ENCODE measurements at places on chromosomes 13 and 19.
A peak's percentile ranks its signal among the peaks of the same experiment; 100 is the strongest.

DNA sequence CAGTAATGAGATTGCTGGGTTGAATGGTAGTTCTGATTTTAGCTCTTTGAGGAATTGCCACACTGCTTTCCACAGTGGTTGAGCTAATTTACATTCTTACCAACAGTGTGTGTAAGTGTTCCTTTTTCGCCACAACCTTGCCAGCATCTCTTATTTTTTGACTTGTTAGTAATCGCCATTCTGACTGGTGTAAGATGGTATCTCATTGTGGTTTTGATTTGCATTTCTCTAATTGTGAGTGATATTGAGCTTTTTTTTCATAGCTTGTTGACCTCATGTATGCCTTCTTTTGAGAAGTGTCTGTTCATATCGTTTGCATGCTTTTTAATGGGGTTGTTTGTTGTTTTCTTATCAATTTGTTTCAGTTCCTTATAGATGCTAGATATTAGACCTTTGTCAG, 245.0 kb downstream of the MTUS2 start:
- no peak for DNase-seq

DNA sequence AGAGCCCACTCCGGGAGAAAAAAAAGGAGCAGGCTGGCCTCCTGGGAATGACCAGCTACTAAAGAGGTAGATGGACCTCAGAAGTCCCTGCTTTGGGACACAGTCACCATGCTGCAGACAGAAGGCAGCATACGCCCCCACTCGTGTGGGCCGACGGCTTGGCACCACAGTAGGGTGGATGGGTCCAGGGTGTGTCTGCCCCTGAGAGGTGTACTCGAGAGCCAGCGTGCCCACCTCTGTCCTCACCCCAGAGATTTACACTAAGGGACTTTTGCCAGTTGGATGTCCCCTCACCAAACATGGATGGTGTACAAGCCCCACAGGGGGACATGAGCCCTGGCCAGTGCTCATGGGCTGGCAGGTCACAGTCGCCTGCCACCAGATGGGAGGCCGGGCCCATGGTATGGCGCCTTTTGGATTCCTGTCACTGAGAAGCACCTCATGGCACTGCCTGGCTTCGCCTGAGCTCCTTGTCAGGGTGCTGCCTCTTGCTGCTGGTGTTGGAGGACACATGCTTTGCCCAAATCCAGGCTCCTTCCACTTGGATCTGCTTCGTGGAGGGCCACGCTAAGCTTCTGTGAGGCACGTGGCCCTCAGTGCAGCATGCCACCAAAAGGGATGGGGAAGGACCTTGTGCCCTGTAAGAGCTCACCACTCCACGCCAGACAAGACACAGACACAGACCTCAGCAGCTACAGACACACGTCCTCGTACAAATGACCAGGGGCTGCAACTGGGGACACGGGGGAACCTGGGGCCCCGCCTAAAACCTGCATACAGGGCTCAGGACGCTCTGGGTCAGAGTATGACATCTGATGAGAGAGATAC, 13.3 kb upstream of the EPHX3 start:
- no peak for DNase-seq

- no peak for DNase-seq
Observed at GRCh38 chr19:3981373-3981735, 3.9 kb downstream of the EEF2 start.

DNA sequence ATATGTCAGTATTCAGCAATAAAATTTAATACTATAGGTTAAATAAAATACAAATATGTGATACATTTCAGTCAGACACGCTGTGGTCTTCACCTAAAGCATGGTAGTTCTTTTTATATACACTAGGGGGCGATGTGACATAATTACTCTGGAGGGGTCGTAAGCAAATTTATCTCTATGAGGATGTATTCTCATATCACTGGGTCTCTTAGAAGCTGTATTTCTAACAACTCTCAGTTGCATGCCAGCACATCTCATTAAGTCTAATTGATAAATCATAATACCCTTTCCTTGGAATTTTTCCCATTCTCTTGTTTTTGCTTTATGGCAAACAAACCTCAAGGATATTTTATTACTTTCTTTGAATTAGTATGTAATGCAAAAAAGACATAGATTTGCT, 3.9 kb upstream of the PCDH17 start:
- DNase-seq, result peak; percentile 31

DNA sequence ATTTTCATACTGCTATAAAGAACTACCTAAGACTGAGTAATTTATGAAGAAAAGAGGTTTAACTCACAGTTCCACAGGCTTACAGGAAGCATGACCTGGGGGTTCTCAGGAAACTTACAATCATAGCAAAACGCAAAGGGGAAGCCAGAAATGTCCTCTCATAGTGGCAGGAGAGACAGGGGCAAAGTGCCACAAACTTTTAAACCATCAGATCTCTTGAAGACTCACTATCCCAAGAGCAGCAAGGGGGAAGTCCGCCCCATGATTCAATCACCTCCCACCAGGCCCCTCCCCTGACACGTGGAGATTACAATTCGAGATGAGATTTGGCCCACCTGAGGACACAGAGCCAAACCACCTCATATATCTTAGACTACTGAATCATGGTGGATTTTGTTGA, 198.7 kb downstream of the KCTD12 start:
- no peak for DNase-seq

- DNase-seq, result no peak
Observed at GRCh38 chr13:39886336-39886735, 230.9 kb downstream of the COG6 start.

GRCh38 chr13:41788552-41788951, 172.4 kb downstream of the VWA8 start:
- no peak for DNase-seq

DNA sequence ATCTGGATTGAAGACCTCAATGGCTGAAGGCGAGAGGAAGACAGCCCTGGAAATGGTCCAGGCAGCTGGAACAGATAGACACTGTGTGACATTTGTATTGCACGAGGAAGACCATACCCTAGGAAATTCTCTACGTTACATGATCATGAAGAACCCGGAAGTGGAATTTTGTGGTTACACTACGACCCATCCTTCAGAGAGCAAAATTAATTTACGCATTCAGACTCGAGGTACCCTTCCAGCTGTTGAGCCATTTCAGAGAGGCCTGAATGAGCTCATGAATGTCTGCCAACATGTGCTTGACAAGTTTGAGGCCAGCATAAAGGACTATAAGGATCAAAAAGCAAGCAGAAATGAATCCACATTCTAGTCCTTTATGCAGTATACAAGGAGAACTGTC, 1.2 kb downstream of the POLR1D start:
- DNase-seq, result no peak

- DNase-seq, result no peak
Observed at GRCh38 chr19:801861-802497, 4.7 kb downstream of the PTBP1 start.

GRCh38 chr13:24264976-24265375, 44.4 kb upstream of the C1QTNF9 start:
- no peak for DNase-seq

DNA sequence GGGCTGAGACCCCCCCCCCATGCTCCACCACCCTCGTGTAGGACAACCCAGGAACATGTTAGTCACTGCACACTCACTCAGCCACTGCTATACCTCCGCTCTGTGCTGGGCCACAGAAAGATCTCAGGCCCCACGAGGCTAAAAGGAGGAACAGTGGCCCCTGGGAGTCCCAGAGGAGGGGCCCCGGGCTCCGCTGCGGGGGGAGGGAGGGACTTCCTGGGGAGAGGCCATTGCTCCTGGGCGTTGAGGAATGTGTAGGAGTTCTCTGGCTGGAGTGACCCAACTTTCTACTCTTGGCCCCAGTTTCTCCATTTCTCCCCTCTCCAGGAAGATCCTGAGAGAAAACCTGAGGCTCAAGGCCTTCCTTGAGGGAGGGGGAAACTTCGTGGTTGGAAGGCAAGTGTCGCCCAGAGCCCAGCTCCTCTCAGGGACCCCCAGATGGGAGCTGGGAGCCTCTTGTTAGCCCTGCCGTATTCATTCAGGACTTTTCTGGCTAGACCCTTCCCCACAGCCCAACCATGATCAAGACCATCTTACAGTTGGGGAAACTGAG, 13.6 kb downstream of the ONECUT3 start:
- DNase-seq, result no peak

DNA sequence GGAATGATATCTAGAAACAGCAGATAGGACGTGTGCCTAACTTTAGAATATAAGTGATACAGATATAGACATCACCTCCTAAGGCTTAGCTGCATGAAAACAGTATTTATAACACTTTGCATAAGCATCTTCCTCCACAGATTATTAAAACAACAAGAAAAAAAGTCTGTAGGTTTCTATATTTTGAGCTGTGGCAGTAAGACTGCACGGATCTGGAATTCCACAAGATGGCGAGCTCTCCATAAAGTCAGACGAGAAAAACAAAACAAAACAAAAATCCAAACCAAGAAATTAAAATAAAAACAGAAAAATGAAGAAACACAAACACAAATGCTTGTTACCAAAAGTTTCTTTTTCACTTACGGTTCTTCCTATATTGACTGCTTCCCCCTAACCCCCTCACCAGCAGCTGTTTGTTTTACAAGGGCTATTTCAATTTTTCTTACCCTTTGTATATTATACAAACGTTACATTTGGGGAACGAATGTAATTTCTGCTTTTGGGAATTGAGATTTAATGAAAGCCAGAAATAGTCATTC, 285.8 kb downstream of the MYO16 start:
- no peak for DNase-seq

DNA sequence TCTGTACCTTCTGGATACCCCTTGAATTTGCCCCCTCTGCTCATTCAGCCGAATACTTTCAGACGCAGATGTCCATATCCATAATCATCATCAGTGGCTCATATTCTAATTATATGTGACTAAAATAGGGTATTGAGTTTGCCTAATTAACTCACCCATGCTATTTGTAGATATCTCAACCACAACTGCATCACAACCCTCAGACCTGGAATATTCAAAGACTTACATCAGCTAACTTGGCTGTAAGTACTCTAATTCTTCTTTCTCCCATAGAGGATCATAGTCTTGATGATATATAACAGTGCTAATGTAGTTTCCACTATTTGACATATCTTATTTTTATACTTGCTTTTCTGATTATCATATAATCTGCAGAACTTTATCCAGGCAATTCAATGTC, 35.8 kb downstream of the RXFP2 start:
- DNase-seq, result no peak

DNA sequence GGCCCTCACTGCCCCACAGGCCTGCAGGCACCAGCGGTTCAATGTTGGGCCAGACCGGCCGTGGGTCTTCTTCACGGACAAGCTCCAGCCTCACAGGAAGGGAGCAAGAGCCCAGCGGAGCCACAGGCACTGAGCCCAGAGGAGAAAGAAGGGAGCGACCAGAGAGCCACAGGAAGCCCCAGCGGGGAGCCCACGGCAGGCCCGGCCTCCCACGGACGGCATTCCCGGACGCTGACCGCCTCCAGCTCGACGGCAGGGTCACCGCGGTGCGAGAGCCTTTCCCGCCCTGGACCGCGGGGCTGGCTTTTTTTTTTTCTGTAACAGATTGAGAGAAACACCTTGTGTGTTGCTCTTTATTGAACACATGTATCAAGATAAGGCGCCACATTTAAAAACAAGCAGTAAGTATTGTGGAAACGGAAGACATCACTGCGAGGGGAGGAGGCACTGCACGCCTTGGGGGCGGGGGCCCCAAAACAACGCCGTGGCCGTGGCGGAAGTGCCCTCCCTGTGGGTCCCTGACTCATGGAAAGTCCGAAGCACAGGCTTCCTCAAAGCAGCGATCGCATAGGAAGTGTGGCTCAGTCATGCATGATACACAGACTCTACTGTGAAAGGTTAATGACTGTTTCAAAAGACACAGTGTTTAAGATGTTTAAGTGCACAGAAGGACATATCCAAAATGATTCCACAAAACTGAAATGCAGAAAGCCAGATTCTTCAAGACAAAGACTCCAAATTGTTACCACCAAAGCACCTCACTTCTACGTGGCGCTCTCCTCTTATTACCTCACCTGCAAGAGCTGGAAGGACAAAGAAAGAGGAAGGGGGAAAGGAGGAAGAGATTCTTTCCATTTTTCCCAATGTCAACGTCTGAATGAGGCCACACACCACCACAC, 3.5 kb downstream of the RASA3 start:
- no peak for DNase-seq

DNA sequence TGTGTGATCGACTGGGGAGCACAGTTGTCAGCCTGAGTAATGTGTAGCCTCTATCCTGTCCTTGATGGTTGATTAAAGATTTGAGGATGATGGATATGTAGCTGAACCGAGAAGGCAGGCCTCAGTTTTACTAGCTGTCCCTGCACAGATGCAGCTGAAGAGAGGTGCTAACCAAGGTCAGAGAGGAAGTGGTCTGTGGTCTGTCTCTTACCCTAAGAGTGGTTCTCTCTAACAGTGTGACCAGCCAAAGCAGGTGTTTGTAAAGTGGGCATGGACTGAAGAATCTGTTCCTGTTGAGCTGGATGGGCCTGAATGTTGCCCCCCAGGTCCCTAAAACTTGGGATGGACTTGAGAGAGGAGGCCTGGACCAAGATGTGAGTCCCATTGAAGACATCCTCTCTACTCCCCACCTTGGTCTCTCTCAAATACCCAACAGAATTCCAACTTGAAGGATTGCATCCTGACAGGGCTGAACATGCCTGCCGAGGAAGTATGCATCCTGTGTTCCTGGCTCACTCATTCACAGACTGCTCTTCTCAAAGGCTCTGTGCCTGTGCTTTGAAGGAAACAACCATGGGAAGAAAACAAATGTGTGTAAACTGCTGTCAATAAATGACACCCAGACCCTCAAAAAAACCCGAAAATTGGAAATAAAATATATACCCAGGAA, 223.8 kb downstream of the MAB21L1 start:
- DNase-seq, result no peak

- DNase-seq, result peak; percentile 41
Observed at GRCh38 chr13:112447761-112448603, 71.8 kb downstream of the SPACA7 start.

DNA sequence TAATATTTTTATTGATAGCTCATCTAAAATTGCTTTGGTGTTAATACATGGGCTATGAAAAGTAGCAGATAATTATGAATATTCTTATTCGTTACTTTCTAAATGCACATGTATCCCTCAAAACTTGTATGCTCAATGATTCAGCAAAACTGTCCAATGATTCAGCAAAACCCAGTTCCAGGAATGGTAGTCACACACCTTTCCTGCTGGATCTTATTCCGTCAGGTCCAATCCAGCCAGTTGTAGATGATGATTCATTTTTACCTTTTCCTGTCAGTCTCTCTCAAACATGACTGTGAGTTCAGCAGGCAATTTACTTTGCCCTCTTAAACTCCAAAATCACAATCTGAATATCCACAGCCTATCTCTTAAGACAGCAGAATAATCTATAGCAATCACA, 1082.6 kb downstream of the EFNB2 start:
- DNase-seq, result no peak

- DNase-seq, result no peak
Observed at GRCh38 chr13:112683581-112683980, 6.3 kb upstream of the ATP11A start.
